ENCODE measurements at places on chromosomes 11 and 22. TPM values are rescaled to one million over a fixed set of nuclear protein-coding genes. Genes with fewer than 3 reads are reported as not detected.

TRIM51 gene
- not detected for total RNA-seq

SLC17A6 gene
- not detected for total RNA-seq

SPTBN2 gene
- total RNA-seq = 55.0 TPM

GRCh38 chr11:10272132-10272531 lies 21.9 kb downstream of the SBF2 start:
- no peak for DNase-seq
- peaks cover 1% of the 10 kb centered on the region for H3K4me1 ChIP-seq
- H3K27ac ChIP-seq = no peak overlapping the region
- H3K36me3 ChIP-seq = no peaks in the 10 kb centered on the region
- no peak overlapping the region for H3K4me3 ChIP-seq

DNA sequence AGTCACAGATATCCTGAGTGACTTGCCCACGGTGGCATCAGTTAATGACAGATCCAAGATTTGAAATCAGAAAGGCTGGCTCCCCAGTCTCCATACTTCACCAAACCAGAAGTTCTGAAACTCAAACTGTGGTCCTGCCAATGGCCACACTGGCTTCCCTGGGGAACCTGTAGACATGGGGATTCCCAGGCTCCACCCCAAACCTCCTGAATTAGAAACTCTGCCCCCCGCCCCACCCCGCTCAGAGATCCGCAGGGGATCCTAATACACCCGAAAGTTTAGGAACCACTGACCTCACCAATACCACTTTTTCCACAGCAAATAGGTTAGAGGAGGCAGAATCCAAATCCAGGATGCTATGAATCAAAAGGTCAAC lies 15.3 kb downstream of the RTN4RL2 start:
- H3K4me1 ChIP-seq = peaks cover 1% of the 10 kb centered on the region
- no peaks in the 10 kb centered on the region for H3K36me3 ChIP-seq
- peaks cover 64% of the 10 kb centered on the region for H3K27me3 ChIP-seq
- DNase-seq = no peak

DNA sequence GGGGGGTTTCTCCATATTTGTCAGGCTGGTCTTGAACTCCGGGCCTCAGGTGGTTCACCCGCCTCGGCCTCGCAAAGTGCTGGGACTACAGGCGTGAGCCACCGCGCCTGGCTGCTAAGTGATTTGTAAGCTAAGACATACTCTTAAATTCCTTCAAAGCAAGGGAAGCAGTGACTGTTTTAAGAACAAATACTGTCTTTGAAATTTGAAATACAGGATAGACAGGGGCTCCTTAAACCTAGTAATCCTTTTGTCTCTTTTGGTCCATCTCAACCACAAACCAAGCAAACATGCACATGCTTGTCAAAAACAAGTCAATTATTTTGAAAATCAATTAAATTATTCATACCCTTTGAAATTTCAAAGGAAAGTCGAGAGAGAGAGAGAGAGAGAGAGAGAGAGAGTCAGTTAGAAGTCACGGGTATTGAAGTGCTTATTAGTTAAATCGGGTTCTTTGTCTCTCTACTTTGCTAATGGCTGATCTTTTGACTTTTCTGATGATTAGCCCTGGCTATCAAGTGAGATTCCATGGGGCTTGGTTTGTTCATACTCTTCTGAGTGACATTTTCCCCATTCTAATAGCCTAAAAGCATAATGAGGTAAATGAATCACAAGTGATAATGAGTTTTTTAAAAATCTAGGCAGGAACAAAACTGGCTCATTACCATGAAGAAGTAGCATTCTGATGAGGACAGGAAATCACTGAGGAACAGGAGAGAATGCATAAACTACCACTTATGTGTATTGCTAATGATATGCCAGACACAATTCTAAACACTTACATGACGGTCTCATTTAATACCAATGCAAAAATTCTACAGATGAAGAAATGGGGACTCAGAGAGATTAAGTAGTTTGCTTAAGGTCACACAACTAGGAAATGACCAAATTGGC lies 48.0 kb downstream of the MCHR1 start:
- DNase-seq = no peak
- peaks cover 13% of the 10 kb centered on the region for H3K4me1 ChIP-seq
- H3K27me3 ChIP-seq = no peaks in the 10 kb centered on the region

GRCh38 chr22:29306835-29307595 lies 565 bp downstream of the GAS2L1 start:
- peak overlapping the region; percentile 81 for H3K4me3 ChIP-seq
- DNase-seq = peak; percentile 67
- H3K36me3 ChIP-seq = no peaks in the 10 kb centered on the region
- H3K27me3 ChIP-seq = no peaks in the 10 kb centered on the region
- peak overlapping the region; percentile 86 for H3K27ac ChIP-seq

DNA sequence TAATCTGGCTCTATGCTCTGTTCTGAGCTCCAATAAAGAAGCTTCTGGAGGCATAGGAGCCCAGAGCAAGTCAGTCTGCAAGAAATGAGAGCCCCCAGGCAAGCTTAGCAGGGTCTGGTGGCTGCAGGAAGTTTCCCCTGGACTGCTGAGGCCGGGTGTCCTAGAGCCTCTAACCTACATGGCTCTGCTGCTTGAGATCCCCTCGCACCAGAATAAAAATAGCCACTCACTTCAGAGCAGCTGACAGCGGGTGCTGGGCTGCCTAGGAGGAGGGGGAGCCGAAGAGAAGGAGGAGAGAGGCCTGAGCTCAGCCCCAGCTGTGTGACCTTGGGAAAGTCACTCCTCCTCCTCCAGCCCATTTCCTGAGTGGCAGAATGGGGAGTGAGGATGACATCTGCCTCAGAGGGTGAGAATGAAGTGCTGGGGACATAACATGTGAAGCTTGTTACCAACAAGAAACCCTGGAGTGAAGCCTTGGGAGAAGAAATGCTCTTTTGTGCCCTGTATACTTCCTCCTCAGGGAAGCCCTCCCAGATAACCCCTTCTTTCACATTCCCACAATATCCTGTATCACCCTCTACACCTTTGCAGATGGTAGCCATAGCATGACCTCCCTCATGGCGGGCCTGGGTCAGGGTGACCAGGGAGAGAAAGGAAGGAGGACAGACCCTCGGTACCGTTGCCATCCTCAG lies 3.6 kb upstream of the INPP5J start:
- no peak for DNase-seq
- no peaks in the 10 kb centered on the region for H3K36me3 ChIP-seq
- peaks cover 6% of the 10 kb centered on the region for H3K4me1 ChIP-seq
- H3K4me3 ChIP-seq = no peak overlapping the region
- peaks cover 5% of the 10 kb centered on the region for H3K27me3 ChIP-seq

DNA sequence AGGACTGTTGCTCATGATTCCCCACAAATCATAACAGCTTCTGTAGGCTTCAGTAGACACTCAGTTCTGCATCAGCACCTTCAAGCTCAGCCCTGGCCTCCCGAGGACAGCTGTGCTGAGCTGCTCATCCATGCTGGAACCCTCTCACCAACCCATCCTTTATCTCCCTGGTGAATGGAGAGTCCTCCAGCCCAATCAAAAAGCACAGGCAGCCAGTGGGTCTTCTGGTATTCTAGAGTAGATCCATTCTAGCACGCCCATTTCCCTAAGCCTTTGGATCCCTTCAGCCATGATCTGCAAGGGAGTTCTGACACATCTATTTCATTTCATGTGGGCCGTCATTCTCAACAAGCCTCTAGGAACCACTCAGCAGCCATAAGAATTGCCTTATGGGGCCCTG lies 44.6 kb upstream of the SPATA19 start:
- H3K27ac ChIP-seq = no peak overlapping the region
- H3K4me3 ChIP-seq = no peak overlapping the region
- peaks cover 32% of the 10 kb centered on the region for H3K27me3 ChIP-seq
- H3K4me1 ChIP-seq = no peaks in the 10 kb centered on the region
- no peak for DNase-seq
- H3K36me3 ChIP-seq = no peaks in the 10 kb centered on the region

DNA sequence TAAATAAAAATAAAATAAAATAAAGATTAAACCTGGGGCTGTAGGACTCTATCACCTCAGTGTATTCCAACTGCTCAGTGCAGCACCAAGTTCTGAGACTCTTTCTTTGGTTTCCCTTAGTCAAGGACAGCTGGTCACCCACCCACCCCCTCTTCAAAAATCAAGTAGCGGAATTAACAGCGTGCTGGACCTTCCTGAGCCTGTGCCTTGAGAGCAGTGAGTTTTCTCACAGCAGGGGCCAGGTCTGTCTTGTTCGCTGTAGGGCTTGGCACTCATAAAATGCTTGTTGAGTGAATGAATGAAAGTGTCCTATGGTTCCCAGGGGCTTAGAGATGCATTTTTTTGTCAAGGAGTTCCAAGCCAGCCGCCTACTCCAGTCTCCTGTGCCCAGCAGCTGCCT lies 2.9 kb upstream of the ALX4 start:
- DNase-seq = no peak
- no peak overlapping the region for H3K4me3 ChIP-seq
- no peak overlapping the region for H3K27ac ChIP-seq
- no peaks in the 10 kb centered on the region for H3K36me3 ChIP-seq
- H3K4me1 ChIP-seq = peaks cover 7% of the 10 kb centered on the region

DNA sequence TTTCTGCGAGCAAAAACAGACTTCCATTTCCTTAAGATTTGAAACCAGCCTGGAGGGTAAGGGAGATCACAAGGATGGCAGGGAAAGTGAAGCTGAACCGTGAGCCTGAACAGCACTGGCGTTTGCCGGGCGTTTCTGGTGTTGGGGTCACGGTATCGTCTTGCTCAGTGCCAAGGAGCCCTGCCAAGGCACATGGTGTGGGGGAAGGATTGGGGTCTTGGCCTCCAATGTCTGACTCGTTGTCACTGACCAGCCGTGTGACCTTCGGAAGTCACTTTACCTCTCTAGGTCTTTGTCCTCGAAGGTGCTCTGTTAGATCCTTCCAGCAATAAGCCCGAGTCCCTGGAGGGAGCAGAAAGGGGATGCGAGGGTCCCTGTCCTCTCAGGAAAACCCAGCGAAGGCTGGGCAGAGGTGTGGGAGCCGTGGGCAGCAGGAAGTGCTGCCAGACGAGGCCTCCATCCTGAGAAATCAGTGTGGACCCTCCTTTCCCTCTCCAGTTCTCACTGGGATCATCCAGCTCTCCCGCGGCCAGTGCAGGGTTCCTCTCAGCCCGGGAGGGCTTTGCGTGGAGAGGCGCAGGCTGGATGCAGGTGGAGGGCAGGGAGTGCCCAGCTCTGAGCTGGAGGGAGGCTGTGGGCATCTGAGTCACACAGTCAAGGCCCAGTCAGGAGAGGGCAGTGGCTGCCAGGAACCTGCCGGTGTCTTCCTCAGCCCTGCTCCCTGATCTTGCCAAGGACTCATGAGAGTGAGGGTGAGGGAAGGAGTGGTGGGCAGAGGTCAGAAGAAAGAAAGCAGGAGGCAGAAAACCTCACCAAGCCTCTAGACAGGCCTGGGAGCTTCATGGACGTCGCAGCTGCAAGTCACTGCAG lies 18.9 kb downstream of the TOM1 start:
- H3K27me3 ChIP-seq = no peaks in the 10 kb centered on the region
- H3K4me1 ChIP-seq = peaks cover 4% of the 10 kb centered on the region
- peaks cover 5% of the 10 kb centered on the region for H3K36me3 ChIP-seq
- H3K4me3 ChIP-seq = no peak overlapping the region
- DNase-seq = no peak

DNA sequence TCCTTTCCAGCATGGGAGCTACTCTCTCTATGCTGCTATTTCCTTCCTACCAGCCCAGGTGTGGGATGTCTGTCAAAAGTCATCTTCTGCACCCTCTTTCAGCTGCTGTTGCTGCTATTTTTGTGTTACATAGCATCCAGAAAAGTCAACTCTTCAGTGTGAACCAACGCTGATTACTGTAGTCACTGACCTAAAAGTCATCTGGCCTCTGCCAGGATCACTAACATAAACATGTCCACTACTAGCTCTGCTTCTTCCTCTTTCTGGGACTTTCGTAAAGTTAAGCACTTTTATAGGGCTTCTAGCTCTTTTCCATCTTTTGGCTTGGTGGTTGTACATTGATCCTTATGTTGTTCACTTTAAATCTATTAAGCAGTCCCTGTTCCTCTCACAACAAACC lies 90.2 kb upstream of the CARD18 start:
- H3K27ac ChIP-seq = no peak overlapping the region
- peaks cover 4% of the 10 kb centered on the region for H3K4me1 ChIP-seq
- DNase-seq = no peak
- H3K4me3 ChIP-seq = no peak overlapping the region
- H3K27me3 ChIP-seq = no peaks in the 10 kb centered on the region
